ENCODE measurements at places on chromosomes 16 and 17.

DNA sequence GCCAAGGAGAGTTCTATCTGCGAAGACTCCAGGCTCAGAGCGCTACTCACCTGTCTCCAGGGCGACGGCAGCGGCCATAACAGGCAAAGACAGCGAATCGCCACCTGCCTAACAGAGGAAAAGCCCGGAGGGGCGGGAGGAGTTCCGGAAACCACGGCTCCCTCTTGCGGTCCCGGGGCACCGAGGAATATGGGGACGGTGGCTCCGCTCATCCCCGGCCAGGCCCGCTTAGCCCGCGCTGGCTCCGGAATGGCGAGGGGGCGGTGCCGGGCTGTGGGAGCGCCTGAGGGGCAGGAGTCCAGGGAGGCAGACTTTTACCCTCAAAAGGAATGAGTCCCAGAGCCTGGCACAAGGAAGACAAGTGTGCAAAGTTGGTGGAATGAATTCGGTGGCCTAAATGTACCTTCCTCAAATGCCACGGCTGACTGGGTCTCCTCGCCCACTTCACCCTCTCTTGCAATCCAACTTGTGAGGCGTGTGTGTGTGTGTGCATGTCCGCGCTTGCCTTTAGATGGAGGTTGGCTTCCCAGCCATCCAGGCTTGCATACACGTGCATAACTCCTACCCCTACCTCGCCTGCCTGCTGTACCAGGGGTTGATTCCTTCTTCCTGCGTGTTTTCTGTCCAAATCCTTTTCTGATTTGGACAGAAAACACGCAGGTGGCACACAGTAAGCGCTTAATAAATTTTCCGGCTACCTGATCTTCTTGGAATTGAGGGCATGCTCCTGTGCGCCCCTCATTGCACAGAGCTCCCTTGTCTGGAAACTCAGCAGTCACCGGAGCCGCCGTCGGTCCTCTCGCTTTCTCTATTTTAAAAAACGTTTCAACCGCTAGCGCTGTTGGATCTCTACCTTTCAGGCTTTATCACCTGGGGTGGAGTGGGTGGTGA lies 3.5 kb downstream of the C17orf100 start:
- DNase-seq: peak; percentile 44

GRCh38 chr16:73711406-73712080 lies 585.1 kb upstream of the PSMD7 start:
- no peak for DNase-seq

DNA sequence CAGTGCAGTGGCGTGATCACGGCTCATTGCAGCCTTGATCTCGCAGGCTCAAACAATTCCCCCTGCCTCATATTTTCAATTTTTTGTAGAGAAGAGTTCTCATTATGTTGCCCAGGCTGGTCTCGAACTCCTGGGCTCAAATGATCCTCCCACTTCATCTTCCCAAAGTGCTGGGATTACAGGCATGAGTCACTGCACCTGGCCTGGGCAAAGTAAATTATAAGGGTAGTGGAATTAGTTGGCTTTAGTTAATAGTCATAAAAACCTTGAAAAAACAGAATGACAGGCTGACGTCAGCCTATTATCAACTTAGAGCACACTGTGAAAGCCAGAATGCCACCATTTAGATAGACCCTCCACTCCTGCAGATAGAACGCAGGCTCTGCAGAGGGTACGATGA lies 43.5 kb upstream of the B4GALNT2 start:
- no peak for DNase-seq

DNA sequence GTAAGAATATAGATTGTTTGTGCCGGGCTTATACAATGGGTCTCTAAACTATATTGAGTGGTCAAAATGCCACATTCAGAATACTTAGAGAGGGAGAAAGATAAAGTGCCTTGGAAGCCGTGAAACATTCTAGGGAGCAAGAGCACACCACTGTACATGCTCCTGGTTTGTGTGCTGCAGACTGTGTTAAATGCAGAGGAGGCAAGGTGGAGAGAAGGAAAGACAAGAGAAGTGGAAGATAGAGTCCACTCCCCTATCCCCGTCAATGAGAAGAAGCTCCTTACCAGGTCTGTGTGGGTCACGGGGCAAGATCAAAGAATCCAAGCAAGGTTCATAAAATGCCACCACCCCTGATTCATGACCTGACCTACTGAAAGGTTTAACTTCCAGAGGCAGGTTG lies 267.1 kb upstream of the TBX2 start:
- no peak for DNase-seq
